GM19239 (cell line): ENCODE measurements at places on chromosomes 3 and 15.

GRCh38 chr15:52139599-52140462 is 27.3 kb upstream of the BCL2L10 start:
- peak; percentile 68 for DNase-seq

- no peak for DNase-seq
These were observed 245.6 kb downstream of the CLSTN2 start for GRCh38 chr3:140180603-140181002.

- no peak for DNase-seq
These were observed 38.5 kb downstream of the C3orf62 start for GRCh38 chr3:49238274-49239127.

DNA sequence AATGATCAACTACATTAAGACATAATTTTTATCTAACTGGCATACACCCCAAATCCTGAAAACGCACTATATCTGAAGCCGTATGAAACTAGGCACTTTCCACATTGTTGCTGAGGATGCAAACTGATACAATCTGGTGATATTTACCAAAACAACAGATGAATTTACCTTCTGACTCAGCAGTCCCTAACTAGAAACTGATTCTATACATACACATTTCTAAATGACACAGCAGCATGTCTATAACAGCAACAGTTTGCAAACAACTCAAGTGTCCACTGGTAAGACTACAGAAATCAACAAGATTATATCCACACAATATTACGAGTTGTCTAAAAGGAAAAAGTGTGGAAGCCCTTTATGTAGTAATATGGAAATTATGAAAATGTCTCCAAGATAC is 22.9 kb downstream of the SECISBP2L start:
- no peak for DNase-seq

DNA sequence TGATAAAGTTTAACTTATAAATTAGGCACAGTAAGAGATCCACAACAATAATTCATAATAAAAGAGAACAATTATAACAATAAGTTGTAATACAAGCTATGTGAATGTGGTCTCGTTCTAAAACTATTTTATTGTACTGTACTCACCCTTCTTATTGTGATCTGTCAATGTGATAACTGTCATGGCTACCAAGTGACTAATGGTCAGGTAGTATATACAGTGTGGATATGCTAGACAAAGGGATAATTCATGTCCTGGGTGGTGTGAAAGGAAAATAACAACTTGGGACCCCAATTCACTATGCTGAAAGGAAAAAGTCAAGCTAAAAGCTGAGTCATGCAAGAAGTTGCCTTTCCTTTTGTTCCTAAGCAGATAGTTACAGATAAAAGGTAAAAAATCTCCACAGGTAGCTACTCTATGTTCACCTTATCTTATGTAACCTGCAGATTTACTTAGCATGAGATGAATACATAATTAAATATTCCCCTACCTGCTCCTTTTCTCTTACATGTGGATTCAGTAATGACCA is 10.7 kb upstream of the CYP8B1 start:
- DNase-seq = no peak
